Spinal cord (tissue), 10 donors: ENCODE measurements at places on chromosomes 5 and 9. TPM values are rescaled to one million over a fixed set of nuclear protein-coding genes. Genes with fewer than 3 reads are reported as not detected.

SLC36A3 gene
- not detected for total RNA-seq

SNCAIP gene
- 69.2 TPM for total RNA-seq

FAM153A gene
- total RNA-seq: 5.7 TPM

CLPTM1L gene
- total RNA-seq: 123 TPM

DNA sequence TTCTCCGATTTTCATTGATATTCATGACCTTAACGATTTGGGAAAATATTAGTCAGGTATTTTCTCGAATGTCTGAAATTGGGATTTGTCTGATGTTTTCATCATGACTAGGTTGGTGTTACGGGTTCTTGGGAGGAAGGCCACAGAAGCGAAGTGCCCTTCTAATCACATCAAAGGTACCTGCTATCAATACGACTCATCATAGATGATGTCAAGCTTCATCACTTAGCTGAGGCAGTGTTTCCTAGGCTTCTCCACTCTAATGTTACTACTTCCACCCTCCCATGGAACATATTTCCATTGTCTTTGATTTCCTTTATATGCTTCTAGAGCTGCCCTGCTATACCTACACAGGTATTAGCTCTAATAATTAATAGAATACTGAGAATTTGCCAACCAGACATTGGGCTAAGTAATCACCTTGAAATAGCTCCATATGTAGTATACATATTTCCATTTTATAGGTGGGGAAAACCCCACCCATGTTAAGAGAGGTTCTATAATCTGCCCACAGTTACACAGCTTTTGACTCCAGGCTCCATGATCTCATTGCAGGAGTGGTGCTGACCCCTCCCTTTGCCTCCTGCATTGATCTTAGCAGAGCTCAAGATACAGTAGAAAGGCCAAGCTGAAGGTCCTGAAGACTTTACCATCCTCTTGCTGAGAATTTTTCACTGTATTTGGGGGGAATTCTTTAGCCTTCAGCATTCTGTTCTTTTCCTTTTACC, 238.6 kb upstream of the ADAMTSL1 start:
- no peaks in the 10 kb centered on the region for H3K27me3 ChIP-seq
- no peak for DNase-seq
- H3K4me1 ChIP-seq: no peaks in the 10 kb centered on the region
- H3K27ac ChIP-seq: no peak overlapping the region
- no peak overlapping the region for H3K4me3 ChIP-seq
- H3K36me3 ChIP-seq: no peaks in the 10 kb centered on the region

DNA sequence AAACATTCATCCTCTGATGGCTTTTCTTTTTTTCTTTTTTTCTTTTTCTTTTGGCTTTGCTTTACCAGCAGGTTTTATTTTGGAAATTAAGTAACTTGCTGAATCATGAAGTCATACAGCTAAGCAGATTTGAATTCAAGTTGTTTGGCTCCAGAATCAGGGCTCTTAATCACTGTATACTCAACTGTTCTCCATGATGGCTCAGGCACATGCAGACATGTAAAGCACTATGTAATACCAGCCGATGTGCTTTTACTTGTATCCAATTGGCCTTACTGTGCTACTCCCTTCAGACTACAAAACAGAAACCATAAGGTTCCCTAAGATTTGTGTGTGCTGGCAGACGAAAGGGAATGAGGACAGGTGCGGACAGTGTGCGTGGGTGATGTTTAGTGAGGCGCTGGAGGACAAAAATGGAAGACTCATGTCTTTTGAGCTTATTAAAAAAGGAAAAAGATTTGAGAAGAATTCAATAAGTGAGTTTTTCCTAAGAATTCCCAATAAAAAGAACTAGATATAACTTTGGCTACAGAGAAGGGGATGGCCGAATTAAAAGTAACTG, 44.7 kb upstream of the OTP start:
- no peaks in the 10 kb centered on the region for H3K36me3 ChIP-seq
- no peak overlapping the region for H3K4me3 ChIP-seq
- no peaks in the 10 kb centered on the region for H3K27me3 ChIP-seq
- no peak overlapping the region for H3K27ac ChIP-seq

- no peaks in the 10 kb centered on the region for H3K27me3 ChIP-seq
- no peak overlapping the region for H3K27ac ChIP-seq
- no peaks in the 10 kb centered on the region for H3K36me3 ChIP-seq
- H3K4me3 ChIP-seq: no peak overlapping the region
- no peaks in the 10 kb centered on the region for H3K4me1 ChIP-seq
Observed at GRCh38 chr9:115524453-115525059, 406.6 kb upstream of the TNC start.

DNA sequence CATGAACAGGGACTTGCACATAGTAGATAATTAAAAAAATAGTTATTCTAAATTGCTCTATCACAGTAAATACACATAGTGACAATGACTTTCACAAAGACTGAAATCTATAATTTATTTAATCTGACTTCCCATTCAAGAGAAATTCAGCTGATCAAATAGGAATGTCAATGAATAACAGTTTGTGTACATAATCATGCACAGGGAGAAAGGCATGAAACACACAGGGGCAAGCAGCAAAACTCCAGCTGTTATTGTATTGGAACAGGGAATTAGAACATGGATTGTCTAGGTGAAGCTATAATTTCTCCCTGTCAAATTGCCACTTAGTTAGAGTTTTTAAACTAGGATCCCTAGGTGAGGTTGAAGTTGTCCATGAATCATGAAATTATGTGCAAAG, 99.9 kb downstream of the HCN1 start:
- no peaks in the 10 kb centered on the region for H3K4me1 ChIP-seq
- H3K27me3 ChIP-seq: no peaks in the 10 kb centered on the region
- no peaks in the 10 kb centered on the region for H3K36me3 ChIP-seq
- H3K27ac ChIP-seq: no peak overlapping the region
- H3K4me3 ChIP-seq: no peak overlapping the region
- no peak for DNase-seq

DNA sequence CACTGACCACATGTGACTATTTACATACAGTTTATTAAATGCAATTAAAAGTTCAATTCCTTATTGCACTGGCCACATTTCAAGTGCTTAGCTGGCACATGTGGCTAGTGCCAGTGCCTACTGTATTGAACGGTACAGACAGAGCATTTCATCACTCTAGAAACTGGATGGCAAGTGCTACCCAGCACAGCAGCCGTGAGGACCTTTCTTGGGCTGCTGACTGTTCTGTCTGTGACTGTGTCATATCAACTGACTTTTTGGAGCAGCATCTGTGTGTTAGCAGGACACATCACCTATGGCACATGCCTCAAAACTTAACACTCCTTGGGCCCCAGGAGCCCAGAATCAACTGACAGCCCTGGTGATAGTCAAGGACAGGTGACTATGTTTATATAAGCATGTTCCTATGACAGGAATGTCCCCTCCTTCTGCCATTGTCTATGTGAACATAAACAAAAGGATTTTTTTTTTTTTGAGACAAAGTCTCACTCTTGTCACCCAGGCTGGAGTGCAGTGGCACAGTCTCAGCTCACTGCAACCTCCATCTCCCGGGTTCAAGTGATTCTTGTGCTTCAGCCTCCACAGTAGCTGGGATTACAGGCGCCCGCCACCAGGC, 8.9 kb downstream of the IRF1 start:
- no peak overlapping the region for H3K27ac ChIP-seq
- no peaks in the 10 kb centered on the region for H3K4me1 ChIP-seq
- no peaks in the 10 kb centered on the region for H3K27me3 ChIP-seq
- no peak overlapping the region for H3K4me3 ChIP-seq
- DNase-seq: no peak

- DNase-seq: peak; percentile 73
- no peak overlapping the region for H3K4me3 ChIP-seq
- peaks cover 18% of the 10 kb centered on the region for H3K4me1 ChIP-seq
Observed at GRCh38 chr5:11324521-11325289, 563.7 kb upstream of the DAP start.

GRCh38 chr5:39624890-39625289, 200.1 kb upstream of the DAB2 start:
- no peaks in the 10 kb centered on the region for H3K36me3 ChIP-seq
- no peaks in the 10 kb centered on the region for H3K4me1 ChIP-seq
- DNase-seq: no peak
- H3K27ac ChIP-seq: no peak overlapping the region

DNA sequence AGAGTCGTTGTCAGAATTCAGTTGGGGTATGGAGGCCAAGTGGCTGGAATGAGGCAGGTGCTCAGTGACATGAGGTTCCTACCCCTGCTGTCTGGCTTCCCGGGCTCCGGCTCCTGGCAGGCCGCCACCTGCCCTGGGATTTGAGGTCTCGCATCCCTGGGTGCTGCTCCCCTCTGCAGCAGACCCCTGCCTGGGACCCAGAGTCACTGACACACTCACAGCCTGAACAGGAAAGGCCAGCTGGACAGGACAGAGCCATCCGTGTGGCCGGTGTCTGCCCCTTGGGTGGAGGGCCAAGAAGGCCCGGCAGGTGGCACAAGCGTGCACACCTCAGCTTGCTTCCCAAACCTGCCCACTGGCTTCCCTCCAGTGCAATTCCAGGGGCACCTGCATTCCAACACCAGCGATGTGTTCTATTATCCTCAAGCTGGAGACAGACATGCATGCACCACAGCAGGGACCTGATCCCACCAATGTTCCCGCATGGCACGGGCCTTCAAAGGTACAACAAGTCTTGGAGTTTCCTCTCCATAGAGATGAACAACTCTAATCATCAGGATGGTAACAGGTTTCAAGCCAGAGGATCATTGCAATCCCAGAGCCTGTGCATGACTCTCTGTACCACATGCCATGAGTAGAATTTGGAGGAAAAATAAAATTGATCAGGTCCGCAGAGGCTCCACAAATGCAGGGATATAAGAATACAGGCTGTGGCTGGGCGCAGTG, 45.6 kb upstream of the RNF130 start:
- H3K4me1 ChIP-seq: peaks cover 16% of the 10 kb centered on the region
- peak overlapping the region; percentile 52 for H3K27ac ChIP-seq
- H3K27me3 ChIP-seq: no peaks in the 10 kb centered on the region
- H3K36me3 ChIP-seq: peaks cover 44% of the 10 kb centered on the region

- DNase-seq: no peak
- H3K4me3 ChIP-seq: peak overlapping the region; percentile 80
- H3K27me3 ChIP-seq: no peaks in the 10 kb centered on the region
Observed at GRCh38 chr9:137253717-137254623, 1.2 kb upstream of the NELFB start.

DNA sequence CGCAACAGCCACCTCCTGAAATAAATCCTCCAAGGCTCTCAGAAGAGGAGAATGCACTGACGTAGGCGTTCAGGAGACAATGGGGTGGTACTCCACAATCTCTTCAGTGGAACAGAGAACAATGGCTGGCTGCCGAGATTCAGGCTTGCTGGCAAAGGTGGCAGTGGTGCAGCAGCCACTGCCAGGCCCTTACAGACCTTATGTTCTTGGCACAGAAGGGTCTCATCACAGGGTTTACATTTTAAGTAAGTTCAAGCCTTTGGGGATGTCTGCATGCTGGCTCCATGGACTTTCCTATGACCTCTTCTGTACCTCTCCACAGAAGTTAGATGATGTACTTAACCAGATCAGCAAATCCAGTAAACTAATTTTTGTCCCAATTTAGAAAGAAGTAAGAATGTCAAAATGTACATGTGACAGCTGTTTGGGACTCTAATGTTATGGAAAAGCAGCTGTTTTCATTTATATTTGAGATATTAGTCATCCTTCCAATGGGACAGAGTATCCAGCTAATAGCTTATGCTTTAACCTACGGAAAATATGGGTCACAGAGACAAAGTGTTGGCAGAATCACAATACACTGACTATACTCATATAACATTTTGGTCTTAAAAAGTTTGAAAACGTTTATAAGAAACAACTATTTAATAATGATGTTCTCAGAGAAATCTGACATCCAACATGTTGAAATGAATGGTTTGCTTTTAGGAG, 180.9 kb downstream of the MAPKAP1 start:
- H3K36me3 ChIP-seq: no peaks in the 10 kb centered on the region
- DNase-seq: no peak
- H3K4me3 ChIP-seq: no peak overlapping the region
- no peaks in the 10 kb centered on the region for H3K27me3 ChIP-seq
- H3K4me1 ChIP-seq: peaks cover 14% of the 10 kb centered on the region
